Spinal cord (tissue), 10 donors: ENCODE measurements at places on chromosomes 5 and 9.

GRCh38 chr9:85377731-85378289 is 363.9 kb downstream of the AGTPBP1 start:
- DNase-seq: no peak

- no peak for DNase-seq
Observed at GRCh38 chr9:136079916-136080246, 15.2 kb downstream of the NACC2 start.

DNA sequence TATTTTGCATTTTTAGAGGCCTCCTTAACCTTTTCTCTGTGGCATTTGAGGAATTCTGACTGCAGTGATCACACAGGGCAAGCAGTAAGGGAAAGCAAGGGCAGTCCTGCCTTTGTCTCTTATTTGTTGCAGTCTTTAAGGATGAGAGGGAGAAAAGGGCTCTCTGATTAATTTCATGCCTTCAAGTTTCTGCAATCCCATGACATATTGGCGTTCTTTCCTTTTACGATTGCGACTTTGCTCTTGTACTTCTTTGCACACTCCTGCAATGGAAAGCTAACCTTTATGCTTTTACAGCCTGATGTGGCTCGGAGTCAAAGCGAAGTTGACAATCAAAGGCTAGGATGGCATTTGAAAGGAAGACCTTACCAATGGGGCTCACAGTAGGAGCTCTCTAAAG is 698.4 kb downstream of the DNAH5 start:
- no peak for DNase-seq

GRCh38 chr5:148569948-148570347 is 84.4 kb downstream of the HTR4 start:
- DNase-seq: no peak
